ENCODE measurements at places on chromosomes 7 and 10.

DNA sequence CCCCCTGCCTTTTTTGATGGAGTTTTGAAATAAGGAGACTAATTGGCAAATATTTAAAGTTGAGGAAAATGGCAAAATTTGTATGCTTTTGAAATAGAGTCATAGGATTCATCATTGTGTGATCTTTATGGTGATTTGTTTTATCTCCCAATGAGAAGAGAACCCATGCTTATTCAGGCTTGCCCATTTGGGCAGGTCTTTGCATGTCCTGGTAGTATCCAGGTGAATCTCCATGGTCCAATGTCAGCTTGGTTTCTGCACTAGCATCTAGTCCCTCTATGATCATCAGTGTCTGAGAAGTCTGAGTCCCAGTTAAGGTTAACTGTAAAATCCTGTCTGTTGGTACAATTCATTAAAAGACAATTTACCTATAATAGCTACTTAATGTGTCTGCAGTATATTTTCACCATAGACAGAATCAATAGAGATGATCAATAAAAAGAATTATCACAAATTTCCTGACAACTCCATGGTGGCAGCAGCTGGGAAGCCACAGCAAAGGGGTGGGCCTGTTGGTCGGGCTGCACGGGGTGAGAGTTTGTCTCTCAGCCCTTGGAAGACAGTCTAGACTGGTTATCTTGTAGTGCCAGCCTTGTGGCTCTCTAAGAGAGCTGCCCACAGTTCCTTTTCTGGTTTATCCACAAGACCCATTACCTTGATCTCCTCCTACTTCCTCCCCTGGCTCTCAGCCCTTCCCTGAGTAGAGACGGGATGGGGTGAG lies 22.2 kb upstream of the BMPER start:
- no peak for DNase-seq

DNA sequence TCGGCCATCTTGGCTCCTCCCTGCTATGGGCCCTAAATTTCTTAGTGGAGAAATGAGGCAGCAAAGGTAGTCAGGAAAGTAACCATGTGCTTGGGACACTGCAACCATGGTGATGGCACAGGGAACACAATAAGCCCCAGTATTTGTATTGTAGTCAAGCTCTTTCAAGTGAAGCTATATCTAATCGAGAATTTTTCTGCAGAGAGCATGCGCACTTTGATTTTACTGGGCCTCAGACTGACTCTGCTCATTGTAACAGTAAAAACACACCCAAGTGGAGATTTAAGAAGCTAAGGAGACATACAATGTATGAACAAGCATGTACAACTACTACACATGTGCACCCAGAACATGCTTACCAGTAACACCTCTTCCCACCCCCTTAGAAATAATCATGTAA lies 67.3 kb upstream of the TMEM229A start:
- DNase-seq = no peak

- peak; percentile 6 for DNase-seq
Measured at GRCh38 chr7:155867734-155868400, 55.6 kb upstream of the SHH start.

DNA sequence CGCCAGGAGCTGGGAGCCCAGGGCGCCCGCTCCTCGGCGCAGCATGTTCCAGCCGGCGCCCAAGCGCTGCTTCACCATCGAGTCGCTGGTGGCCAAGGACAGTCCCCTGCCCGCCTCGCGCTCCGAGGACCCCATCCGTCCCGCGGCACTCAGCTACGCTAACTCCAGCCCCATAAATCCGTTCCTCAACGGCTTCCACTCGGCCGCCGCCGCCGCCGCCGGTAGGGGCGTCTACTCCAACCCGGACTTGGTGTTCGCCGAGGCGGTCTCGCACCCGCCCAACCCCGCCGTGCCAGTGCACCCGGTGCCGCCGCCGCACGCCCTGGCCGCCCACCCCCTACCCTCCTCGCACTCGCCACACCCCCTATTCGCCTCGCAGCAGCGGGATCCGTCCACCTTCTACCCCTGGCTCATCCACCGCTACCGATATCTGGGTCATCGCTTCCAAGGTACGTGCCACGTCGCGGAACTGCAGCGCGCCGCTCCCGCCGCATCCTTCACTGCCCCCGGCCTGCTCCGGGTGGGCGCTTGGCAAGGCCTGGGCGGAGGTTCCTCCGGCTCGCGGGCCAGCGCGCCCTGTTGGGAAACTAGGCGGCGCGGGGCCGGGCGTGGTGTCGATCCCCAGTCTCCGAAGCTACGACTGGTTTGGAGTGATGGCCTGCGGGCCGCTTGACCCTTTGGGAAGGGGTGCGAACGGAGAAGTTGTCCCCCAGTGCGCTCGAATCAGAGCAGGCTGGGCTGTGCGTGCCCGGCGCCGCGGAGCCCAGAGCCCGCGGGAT lies 868 bp downstream of the EMX2 start:
- peak; percentile 71 for DNase-seq

- no peak for DNase-seq
Measured at GRCh38 chr7:30997316-30997715, 33.6 kb downstream of the GHRHR start.

DNA sequence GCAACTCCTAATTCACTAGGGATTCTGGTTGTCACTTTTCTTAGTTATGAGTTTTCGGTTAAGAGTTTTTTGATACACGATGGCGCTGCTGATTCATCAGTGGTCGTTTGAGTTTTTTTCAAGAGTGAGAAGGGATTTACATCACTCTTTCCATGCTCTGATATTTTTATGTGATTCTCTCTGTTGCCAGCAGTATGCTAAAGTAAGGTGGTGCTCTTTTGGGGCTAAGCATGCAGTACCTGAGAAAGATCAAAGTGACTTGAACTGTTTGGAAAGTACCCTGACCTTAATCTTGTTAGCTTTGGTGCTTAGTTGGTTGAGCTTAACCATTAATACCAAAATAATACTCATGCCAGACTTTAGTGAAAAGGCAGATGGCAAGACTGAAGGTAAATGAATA lies 28.1 kb downstream of the STAMBPL1 start:
- no peak for DNase-seq

Data from H9 (cell line).